NCI-H524 (cell line): ENCODE measurements at places on chromosomes 3 and 15.
A peak's percentile ranks its signal among the peaks of the same experiment; 100 is the strongest.

DNA sequence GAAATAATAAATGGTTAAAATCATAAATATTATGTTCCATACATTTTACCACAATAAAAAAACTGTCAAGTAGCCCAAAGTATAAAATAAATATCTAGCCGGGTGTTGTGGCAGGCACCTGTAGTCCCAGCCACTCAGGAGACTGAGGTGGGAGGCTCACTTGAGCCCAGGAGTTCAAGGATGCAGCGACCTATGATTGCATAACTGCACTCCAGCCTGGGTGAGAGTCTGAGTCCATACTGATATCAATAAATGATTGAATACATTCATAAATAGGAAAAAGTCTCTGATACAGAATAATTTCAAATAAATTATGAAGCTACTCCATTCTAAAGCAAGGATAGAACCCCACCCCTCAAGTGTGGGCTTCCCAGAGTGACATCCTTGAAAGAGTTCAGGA is 68.5 kb upstream of the GATA2 start:
- DNase-seq = no peak

DNA sequence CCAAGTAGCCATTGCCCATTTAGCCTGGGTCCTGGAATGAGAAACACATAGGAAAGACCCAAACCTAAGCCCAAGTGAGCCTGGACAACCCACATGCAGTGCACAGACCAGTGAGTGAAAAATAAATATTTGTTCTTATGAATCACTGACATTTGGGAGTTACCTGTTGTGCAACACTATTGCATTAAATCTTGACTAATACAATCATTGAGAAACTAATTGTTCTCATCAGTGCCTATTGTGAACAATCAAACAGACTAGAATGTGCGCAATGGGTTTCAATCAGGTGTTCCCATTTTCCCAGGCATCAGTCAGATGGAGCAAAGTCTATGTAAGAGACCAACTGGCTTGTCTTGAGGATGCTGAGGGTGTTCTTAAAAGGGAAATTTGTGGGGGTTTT is 54.7 kb upstream of the CNOT10 start:
- DNase-seq = no peak

DNA sequence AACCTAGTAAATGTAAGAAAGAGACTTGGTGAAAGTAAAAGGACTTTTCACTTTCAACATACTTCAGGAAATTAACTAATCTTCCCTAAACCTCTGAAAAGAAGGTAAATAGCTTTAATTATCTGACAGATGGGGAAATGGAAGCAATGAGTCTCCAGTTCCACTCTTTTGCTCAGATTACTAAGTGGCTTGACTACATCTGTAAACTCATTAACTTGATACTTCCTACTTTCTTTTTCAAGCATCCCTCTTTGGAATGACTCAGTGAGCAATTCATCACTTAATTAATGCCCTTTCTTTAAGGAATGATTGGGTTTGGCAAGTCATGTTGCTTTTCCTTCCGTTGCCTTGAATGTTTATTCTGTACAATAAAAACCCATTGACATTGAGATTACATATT is 234.2 kb downstream of the GRM7 start:
- peak; percentile 82 for DNase-seq

DNA sequence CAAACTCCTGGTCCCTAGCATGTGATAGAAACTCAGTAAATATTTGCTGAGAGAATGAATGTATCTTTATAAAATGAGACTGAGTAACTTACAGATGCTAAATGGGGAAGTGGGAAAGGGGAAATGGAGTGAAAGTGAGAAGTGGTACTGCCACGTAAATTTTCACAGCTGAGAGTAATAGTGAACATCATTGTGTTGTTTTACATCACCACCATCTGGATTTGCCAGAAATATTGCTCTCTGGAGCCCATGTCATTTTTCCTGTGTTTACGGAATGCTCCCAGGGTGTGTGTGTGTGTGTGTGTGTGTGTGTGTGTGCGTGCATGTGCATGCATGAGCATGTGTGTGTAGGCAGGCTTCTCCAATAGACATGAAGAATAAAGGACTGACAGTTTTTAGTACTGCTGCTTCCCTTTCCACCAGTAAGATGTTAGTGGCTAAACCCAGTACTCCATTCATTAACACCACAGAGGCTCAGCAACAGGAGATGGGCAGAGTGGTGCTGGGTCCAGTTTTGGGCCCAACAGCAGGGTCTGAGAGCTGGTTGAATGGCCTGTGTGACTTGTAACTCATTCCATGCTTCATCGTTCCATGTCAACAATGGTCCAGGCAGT is 57.3 kb downstream of the DIPK2A start:
- no peak for DNase-seq

- peak; percentile 63 for DNase-seq
Observed at GRCh38 chr15:34850121-34850520, 54.8 kb upstream of the ACTC1 start.

- DNase-seq = no peak
Observed at GRCh38 chr3:196741249-196741889, 1.7 kb downstream of the PAK2 start.

- peak; percentile 87 for DNase-seq
Observed at GRCh38 chr15:65028921-65029735, at the start of gene MTFMT. Gene MTFMT, minus strand, starts transcription at chr15:65029639. Its CDS starts 26 bp downstream, at chr15:65029613.

- DNase-seq = peak; percentile 1
Observed at GRCh38 chr15:95596496-95596895, 734.0 kb upstream of the NR2F2 start.

- DNase-seq = no peak
Observed at GRCh38 chr3:182005701-182006100, 294.0 kb downstream of the SOX2 start.

GRCh38 chr15:74889883-74890664 is at the start of gene MPI:
Gene MPI, plus strand, starts transcription at chr15:74890042. Its CDS starts 32 bp downstream, at chr15:74890074.
- peak; percentile 90 for DNase-seq

- DNase-seq = no peak
Observed at GRCh38 chr3:149179220-149179619, 42.4 kb downstream of the CP start.

- DNase-seq = no peak
Observed at GRCh38 chr3:122636697-122637096, 43.9 kb upstream of the PARP14 start.

GRCh38 chr15:25335279-25335678 is 103.5 kb downstream of the UBE3A start:
- no peak for DNase-seq

- no peak for DNase-seq
Observed at GRCh38 chr3:23900744-23901143, 16.0 kb downstream of the NKIRAS1 start.

- DNase-seq = no peak
Observed at GRCh38 chr3:171950373-171950772, 89.0 kb upstream of the FNDC3B start.

DNA sequence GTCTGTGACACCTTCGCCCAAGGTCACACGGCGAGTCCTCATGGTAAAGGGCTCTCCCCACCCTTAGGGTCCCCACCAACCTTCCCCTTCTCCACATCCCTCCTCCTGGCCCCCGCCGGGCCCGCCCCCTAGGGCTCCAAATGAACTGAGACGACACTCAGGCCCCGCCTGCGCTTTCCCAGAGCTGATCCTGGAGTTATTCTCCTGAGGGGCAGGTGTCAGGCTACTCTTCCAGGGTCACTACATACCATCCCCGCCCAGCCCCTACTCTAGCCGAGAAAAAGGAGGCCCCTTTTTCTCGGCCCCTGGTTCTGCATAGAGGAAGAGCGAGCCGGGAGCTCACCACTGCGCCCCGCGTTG is 292 bp downstream of the USP4 start:
- peak; percentile 54 for DNase-seq

DNA sequence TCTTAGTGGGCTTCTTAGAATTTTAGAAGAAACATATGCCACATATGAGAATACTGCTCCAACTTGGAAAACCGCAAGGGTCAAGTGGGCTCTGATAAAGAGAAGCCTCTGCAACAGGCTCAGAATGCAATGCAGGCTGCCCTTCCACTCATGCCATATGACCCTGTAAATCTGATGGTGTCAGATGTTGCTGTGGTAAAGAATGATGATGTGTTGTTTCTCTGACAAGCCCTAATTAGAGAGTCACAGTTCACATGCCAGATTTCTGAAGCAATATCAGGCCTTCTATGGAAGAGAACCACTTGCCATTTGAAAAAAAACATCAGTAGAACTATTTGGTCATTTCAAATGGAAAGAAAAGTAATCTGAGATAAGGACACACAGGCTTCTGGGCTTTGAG is 749.6 kb downstream of the AGBL1 start:
- peak; percentile 11 for DNase-seq

DNA sequence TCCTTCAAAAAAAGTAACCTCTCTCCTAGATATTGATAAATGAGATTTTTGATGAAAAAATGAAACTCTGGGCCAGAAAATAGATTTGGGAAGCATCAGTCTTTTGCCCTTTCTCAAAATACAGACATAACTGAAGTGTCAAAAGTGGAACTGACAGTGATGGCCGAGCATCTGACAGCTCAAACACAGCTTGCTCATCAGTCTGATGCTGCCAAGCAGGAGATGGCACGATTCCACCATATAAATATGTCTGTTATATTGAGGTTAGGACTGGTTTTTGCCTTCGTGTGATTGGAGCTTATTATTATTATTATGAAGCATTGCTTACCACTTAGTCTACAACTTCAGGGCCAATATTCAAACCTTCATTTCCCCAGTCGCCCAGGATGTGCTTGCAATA is 152.6 kb upstream of the EPHA3 start:
- no peak for DNase-seq

- DNase-seq = no peak
Observed at GRCh38 chr3:176286476-176287085, 910.7 kb downstream of the TBL1XR1 start.

DNA sequence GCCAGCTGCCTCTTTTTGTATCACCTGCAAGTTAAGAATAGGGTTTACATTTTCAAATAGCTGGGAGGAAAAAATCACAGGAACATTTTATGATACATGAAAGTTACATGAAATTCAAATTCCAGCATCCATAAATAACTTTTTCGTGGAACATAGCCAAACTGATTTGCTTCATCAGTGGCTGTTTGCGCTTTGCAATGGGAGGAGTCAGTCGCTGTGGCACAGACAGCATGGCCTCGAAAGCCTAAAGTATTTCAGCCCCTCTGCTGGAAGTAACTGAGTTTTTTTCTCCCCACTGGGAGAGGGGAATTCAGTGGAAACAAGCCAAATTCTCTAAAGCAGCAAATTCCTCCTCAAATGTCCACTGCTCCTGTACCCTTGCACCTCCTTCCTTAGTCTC is 271.9 kb downstream of the SUCLG2 start:
- no peak for DNase-seq

GRCh38 chr3:46141813-46142212 is 66.3 kb downstream of the CCR1 start:
- no peak for DNase-seq

DNA sequence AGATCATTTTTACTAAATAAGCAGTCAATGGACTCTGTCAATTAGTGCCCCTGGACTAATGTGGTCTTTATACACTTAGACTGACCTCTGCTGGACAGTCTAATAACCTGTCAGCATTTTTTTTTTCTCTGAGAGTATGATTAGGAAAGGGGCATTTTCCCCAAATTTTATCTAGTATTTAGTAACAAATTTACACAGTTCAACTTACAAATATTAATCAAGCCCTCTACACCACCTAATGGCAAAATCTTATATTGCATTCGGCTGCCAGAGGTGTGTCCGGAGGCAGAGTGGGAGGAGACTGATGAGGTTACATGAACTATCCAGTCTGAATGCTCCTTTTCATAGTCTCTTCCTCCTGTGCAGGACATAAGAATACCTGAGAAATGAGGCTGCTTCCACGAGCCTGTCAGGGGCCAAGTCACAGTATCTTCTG is 36.0 kb upstream of the COLQ start:
- DNase-seq = peak; percentile 79

- no peak for DNase-seq
Observed at GRCh38 chr15:83930392-83931212, 276.7 kb downstream of the ADAMTSL3 start.

DNA sequence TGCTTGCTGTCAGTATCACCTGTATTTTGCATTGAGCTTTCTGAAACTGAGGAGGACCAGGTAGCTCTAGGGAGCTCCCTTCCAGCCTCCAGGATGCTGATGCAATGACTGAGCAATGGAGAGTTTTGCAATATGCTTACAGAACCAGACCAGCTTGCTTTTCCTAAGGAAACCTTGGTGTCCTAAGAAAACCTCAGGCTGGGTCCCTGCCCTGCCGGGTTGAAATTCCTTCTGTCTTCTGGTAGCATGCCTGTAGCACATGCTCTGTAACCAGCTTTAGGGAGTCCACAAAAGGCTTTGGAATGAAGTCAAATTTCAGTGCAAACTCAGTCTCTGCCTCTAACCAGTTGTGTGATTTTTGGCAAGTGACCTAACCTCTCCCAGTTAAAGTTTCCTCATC is 65.8 kb upstream of the GSK3B start:
- no peak for DNase-seq

DNA sequence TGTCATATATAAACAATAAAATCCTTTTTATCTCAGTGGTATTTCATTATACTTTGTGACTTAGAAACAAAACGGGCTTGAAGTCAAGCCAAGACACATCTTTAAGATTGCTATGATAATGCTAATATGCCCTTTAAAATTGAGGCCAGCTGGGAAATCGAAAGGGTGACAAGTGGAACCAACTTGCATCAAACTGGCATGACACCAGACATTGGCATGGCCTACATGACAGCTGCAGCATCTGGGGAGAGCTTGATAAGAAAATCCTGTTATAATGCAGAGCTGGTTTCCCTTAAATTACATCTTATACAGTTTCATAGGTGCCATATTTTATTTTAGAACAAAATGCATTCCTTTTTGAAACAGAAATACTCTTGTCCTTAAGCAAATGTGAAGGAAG is 325.2 kb downstream of the ZBBX start:
- DNase-seq = no peak

GRCh38 chr3:153254361-153254760 is 92.3 kb downstream of the RAP2B start:
- no peak for DNase-seq

GRCh38 chr3:57896031-57896430 is 112.2 kb upstream of the FLNB start:
- no peak for DNase-seq

DNA sequence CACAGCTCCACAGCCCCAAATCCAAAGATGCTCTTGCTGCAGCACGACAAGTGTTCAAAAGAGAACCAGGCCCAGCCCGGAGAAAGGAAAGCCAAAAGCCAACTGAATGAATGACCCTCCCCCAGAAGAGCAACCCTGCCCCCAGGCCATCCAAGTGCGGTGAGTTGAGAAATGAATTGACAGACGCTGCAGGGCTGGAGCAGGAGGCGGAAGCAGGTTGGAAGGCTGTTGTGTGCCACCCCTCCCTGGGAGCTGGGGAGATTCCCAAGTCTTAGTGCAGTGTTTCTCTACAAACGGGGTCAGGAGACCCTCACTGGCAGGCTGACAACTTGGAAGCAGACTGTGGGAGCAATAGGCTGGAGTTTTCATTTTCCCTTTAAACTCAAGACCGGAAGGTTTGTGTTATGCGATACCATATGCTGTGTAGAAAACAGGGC is 3.5 kb upstream of the SPTBN5 start:
- DNase-seq = no peak

GRCh38 chr3:197305854-197306253 is 7.4 kb upstream of the DLG1 start:
- no peak for DNase-seq

GRCh38 chr3:139202226-139202958 is 141.4 kb upstream of the MRPS22 start:
- DNase-seq = peak; percentile 92
